ENCODE measurements at places on chromosomes 4 and X.

GRCh38 chr4:47213971-47214370 lies 182.6 kb downstream of the GABRB1 start:
- DNase-seq, result no peak

DNA sequence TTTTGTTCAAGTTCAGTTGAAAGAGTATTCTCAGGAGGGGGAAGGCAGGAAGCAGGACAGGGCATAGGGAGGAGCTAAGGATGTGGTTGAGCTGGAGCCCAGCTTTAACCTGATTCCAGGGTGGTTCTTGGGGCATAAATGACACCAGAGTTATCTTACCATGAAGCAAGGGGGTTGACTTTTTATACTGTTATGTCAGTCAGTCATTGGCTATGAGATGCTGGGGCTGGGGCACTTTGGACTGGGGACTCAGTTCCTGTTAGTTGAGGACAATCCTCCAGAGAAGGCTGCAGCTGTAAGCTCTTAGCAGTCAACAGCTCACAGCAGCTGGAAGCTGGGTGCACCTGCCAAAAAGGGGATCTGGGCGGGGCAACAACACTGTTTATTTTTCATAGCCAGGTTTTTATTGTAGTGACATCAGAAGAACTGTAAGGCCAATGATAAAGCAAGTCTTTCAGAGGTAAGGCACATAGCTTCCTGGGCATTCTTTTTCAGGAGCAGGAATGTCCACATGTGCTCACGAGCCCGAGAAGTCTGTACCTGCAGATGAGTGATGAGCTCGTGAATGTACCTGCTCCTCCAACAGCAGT lies 78.5 kb downstream of the MID1IP1 start:
- no peak for DNase-seq

GRCh38 chr4:136863756-136864155 lies 668.5 kb downstream of the PCDH18 start:
- DNase-seq, result no peak

- DNase-seq, result no peak
Observed at GRCh38 chr4:173420324-173420752, 21.4 kb upstream of the SCRG1 start.

- DNase-seq, result no peak
Observed at GRCh38 chr4:139077567-139078355, 62.2 kb downstream of the NOCT start.

DNA sequence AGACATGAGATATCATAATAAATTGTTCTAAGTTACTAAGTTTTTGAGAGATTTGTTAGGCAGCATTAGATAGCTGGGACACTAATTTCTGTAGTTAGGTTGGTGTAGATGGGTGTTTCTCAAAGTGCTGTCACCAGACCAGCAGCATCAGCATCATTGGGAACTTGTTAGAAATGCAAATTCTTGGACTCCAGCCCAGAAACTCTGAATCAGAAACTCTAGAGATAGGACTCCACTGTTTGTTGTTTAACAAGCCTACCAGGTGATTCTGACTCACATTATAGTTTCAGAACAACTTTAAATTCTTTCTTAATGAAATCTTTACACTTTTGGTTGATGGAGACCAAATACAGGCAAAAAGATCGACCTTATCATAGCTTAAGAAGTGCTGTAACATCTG lies 173.7 kb downstream of the PABPC4L start:
- DNase-seq, result no peak

GRCh38 chr4:155618183-155618838 lies 48.3 kb upstream of the GUCY1A1 start:
- no peak for DNase-seq

DNA sequence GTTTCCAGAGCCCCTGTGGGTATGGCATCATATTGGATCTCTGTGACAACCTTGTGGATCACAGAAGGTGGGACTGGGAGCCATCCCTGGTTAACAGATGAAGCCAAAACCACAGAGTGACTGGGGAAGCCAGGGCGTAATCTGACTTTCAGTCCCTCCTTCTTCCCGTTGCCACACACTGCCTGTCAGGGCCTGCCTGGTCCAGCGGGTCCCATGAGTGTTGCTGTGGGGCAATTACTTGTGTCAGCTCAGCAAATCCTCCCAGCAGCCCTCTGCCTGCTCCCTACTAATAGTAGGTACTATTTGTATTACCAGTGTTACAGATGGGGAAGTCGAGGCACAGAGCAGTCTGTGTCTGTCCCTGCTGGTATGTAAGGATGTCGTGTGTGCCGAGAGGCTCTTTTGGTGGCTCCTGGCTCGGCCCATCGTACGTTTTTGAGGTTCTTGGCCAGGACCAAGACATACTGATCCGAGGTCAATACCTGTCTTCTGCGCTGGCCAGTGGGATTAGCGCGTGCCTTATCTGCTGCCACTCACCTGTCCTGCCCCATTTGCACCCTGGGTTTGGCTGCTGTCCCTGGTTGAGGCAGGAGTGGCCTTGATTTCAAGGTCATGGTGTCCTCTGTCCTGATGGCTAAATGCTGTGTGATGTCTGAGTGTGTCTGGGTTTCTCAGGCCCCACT lies 5.7 kb downstream of the NSG1 start:
- no peak for DNase-seq

- no peak for DNase-seq
Observed at GRCh38 chrX:147953976-147954375, 27.2 kb upstream of the FMR1NB start.

GRCh38 chr4:96097040-96097607 lies 257.2 kb downstream of the PDHA2 start:
- DNase-seq, result no peak

DNA sequence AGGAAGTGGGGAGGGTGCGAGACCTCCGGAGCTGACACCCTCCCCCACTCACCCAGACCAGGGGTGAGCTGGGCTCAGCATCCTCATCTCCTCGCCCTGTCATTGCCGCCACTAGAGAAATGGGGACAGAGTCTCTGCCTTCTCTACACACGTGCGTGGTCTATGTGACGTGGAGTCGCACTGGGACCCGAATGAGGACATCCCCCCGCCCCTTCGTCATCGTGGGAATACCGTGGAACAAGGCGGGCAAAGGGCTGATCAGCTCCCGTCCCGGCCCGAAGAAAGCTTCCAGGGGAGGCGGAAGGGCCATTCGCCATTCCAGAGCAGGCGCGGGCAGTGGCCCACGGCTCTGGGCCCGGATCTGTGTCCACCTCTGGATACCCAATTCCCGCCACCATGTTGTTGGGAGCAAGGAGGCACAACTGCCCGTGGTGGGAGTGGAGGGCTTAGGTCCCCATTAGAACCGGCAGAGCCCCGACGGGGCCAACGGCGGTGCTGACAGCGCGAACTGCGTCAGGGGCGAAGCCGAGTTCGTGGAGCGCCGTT lies 12.0 kb downstream of the HMX1 start:
- peak; percentile 44 for DNase-seq

- no peak for DNase-seq
Observed at GRCh38 chrX:109785053-109785452, 52.0 kb upstream of the ACSL4 start.

DNA sequence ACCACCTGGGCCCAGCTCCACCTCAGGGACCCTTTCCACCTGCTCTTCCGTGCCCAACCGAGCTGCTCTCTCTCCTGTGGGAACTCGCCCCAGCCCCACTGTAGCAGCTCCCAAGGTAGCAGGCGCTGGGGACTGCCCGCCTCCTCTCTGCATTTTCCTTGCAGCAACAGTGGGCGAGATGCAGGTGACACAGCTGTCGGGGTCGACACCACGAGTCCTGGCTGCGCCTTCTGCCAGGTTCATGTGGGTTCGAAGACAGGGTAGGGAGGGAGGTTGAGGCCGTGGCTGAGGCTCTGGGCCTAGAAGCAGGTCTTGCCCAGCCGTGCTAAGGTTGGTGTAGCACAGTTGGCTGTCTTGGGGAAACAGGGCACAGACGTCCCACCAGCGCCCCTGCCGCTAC lies 245.2 kb upstream of the FSTL5 start:
- DNase-seq, result no peak

- DNase-seq, result no peak
Observed at GRCh38 chrX:19086102-19086772, 36.0 kb downstream of the ADGRG2 start.

- DNase-seq, result no peak
Observed at GRCh38 chr4:6044276-6044675, 26.0 kb upstream of the C4orf50 start.

DNA sequence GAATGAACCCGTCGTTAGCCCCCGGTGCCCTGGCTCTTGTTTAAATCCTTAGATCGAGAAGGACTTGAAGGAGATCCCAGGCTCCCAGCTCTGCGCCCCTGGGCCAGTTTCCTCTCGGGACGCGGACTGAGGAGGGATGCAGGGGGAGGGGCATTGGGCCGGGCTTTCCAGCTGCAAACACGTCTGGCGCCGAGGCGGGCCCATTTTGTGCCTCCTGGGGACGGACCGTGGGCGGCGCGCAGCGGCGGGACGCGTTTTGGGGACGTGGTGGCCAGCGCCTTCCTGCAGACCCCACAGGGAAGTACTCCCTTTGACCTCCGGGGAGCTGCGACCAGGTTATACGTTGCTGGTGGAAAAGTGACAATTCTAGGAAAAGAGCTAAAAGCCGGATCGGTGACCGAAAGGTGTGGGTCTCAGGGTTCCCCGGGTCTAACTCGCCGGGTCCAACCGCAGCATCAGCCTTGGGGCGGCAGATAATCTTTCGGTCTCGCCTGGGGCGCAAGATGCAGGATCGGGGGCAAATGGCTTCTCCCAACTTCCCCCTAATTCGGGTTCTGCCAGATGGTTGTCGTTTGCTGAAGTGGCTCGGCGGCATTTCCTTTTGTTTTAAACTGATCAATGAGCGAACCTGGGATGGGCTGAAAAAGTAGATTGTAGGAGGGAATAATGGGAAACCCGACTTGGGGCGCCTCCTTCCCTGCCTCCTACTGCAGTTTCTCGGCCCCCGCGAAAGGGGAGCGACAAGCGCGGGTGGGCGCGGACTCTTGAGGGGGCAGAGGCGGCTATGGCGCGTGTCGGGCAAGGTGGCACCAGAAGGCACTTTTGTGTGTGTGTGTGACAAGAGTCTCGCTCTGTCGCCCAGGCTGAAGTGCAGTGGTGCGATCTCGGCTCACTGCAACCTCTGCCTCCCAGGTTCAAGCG lies 2.9 kb downstream of the PDGFRA start:
- DNase-seq, result no peak

DNA sequence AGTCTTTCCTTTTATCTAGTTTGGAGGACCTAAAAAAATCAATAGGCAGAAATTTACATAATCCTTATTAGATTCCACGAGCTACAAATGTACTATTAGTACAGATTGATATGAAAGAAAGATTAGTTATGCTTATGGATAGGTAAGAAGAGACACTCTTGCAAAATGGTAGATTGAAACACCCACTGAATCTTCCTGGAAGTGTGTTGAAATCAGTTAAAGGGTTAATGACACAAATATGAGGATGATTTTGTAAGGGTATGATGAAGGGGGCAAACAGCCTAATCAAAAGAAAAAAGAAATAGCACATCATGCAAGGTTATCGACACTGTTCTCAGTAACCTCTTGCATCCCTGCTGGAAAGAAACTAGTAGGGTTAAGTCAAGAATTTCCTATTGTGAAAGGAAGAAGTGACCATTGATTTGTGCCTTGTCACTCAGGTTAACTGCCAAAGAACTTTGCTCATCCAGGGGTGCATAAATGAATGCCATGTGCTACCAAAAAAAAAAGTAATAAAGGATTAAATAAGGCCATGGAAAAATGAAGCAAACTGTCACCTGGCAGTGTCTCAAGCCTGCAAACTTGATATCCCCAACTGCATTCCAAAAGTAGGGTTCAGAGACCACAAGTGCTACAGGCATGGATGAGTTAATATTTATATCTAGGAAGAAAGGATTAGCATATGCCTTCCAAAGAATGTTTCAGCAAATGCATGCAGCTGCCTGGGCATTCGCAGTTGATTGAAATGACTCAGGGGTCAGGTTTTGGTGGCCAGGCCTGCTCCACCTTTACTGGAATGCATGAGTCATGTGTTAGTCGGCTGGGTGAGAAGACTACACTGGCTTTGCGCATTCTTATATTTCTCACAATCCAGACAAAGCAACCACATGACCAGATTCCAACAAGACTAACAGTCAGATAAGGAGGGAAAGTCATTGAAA lies 78.3 kb upstream of the ATXN3L start:
- DNase-seq, result no peak

DNA sequence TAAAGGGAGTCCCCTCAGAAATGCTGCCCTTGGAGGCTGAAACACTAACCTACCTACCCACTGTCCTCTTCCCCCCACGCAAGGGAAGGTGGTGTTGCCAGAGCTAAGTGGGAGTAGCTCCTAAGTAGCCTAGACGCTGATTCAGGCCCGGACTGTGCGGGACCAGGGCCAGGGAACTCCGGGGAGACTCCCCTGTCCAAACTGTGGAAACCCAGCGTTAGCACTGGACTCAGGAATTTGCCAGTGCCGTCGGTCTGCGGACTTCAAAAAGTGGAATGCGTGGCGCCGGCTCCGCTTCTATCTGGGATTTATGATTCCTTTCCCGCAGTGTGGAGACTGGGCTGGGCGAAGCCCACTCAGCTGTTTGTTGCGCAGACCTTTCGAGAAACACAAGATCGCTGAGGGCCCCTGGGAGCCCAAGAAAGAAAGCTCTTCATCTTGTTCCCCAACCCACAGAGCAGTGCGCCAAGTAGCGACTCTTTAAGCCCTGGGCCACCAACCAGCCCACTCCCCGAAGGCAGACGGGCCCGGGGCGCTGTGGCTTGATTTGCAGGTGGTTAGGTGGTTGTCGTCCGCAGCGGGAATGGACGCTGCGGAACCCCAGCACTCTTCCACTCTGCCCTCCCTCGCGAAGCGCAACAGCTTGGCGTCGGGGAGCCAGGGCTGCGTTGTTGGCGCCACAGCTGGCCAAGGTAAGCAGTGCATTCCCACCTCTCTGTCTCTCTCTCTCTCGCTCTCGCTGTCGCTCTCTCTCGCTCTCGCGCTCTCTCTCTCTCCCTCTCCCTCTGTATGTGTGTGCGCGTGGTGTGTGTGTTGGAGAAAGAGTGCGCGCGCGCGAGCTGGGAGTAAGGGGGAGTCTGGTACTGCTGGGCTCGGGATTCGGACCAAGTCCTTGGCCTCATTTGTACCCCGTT lies 2.0 kb downstream of the TMEM255A start:
- DNase-seq, result peak; percentile 57

GRCh38 chr4:122992057-122992456 lies 69.7 kb upstream of the NUDT6 start:
- no peak for DNase-seq

- no peak for DNase-seq
Observed at GRCh38 chr4:11631416-11631815, 202.7 kb upstream of the HS3ST1 start.
